Renal cortex interstitium (tissue), 15 donors: ENCODE measurements at places on chromosomes 1 and 21. TPM values are rescaled to one million over a fixed set of nuclear protein-coding genes. Genes with fewer than 3 reads are reported as not detected.
A peak's percentile ranks its signal among the peaks of the same experiment; 100 is the strongest.

GRCh38 chr1:28835237-28835650 lies 23.3 kb downstream of the OPRD1 start:
- DNase-seq: no peak

DNA sequence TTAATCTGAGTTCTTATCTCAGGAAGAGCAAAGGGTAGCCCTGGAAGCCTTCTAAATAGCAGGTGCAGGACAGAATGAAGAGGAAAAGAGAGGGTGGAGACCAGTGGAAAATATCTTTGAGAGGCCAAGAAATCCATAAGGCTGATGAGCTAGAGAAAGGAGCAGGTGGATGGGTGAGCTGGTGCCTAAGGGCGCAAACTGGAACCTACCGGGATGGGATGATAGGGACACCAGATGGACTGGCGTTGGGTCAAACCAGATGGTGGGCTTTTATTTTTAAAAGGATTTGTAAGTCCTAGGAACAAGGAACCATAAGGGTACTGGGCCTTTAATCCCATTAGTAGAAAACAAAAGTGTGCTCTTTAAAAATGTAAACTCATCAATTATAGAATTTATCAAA lies 59.7 kb downstream of the RGL1 start:
- no peak for DNase-seq

DNA sequence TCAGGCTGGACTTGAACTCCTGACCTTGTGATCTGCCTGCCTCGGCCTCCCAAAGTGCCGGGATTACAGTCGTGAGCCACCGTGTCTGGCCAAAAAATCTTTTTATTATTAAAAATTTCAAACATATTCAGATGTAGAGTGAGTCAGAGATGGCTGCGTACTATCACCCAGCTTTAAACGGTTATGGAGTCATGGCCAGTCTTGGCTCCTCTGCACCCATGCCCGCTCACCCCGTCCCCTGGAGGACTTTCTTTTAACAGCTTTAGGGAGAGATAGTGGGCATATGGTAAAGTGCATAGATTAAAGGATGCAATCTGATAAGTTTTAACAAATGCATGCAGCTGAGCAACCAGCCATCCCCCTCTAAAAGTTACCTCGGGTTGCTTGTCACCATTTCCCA lies 51.8 kb downstream of the TNFRSF8 start:
- no peak for DNase-seq

GRCh38 chr1:17347769-17348592 lies 24.0 kb upstream of the PADI6 start:
- no peak for DNase-seq

- DNase-seq: no peak
Observed at GRCh38 chr1:87362063-87362833, 33.6 kb downstream of the LMO4 start.

- DNase-seq: no peak
Observed at GRCh38 chr1:94602802-94603625, 61.5 kb upstream of the F3 start.

GRCh38 chr1:116374353-116375147 lies 1.5 kb downstream of the ATP1A1 start:
- no peak for DNase-seq

- no peak for DNase-seq
Observed at GRCh38 chr1:239493811-239494414, 107.5 kb downstream of the CHRM3 start.

MSH4 gene
- 0.42 TPM for polyA plus RNA-seq

DNA sequence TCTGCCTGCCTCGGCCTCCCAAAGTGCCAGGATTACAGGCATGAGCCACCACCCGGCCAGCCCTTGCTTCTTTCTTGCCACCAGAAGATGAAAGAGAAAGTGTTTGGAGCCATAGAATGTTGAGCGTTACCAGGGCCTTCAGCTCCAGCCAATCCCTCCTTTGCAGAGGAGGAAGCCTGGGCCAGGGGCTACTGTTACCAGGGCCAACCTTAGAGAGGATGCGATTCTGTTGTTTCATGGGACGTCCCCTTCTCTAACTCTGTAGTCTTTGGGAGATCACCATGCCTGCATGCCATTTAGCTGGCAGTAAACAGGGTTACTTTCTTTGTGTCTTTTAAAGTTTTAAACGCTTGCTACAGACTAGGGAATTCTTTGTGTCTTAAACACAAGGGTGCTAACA lies 45.8 kb downstream of the CLDN14 start:
- no peak for DNase-seq

- no peak for DNase-seq
Observed at GRCh38 chr1:6447016-6447817, 18.8 kb downstream of the TNFRSF25 start.

DNA sequence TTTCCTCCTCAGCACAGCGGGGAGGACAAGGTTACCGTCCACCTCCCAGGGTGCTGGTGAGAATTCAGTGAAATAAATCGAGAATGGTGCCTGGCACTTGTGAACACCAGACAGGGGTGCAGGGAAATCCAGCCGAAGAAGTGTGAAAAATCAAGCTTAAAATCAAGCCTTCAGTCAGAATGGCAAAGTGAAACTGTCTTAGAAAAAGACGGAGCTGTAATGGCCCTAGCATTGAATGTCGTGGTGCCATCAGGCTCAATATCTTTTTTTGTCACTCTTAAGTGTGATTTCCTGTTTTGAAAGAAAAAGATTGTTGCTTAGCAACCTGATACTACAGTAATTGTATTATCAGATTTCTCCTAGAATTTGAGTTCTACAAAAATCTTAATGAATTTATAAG lies 22.1 kb downstream of the EDARADD start:
- no peak for DNase-seq

DNA sequence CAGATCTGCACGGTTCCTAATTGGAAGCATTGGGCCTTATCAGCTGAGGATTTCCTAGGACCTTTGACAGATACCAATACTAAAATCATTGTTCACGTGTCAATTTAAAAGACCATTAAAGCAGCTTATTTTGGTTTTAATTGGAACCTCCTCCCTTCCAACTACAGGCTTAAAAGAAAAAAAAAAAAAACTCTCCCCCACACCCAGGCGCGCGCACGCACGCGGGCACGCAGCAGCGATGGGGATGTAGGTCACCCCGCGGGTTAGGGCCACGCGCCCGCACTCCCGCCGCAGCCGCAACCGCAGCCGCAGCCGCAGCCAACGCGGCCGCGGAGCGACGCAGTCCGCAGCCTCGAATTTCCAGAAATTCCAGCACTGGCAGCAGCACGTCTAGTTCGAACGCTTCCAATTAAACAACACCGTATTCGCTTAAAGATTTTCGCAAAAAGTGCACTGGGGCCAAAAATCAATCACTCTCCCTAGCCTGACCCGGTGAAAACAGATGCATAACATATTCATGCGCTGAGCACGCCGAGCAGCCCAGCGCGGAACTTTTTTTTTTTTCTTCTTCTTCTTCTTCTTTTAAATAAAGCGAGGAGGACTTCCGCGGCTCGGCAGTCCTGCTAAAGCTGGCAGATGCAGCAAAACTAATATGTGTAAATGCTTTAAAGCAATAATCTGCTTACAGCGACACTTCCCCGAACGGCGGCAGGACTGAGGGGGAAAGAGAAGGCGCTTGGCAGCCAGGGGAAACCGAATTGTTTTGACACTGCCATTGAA lies 13.3 kb upstream of the BARHL2 start:
- no peak for DNase-seq

DNA sequence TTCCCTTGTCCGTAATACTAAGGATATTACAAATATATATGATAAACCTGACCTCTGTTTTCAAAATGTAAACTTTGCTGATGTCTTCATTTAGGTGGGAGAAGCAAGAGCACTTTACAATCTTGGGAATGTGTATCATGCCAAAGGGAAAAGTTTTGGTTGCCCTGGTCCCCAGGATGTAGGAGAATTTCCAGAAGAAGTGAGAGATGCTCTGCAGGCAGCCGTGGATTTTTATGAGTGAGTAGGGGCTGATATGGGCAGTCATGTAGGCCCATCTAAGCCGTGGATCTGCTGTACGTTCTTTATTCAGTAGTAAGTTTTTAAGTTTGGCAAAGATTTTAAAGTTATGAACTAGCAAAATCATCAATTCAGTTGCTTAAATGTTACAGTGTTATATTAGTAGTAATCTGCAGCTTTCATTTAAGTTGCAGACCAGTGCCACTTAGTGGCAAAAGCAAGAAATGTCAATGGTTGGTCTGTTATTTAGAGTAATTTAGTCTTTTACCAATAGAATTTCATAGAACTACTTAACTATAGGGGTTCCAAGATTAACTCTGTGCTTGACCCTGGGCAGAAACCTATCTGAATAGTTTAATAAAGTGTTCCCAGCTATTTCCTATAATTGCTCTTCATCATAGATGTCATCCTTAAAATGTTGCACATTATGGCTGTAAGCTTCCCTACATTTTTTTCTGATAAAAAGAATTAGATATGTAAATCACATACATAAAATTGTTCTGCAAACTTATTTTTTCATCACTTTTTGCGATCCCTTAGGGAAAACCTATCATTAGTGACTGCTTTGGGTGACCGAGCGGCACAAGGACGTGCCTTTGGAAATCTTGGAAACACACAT lies 21.3 kb downstream of the GPSM2 start:
- DNase-seq: no peak

DNA sequence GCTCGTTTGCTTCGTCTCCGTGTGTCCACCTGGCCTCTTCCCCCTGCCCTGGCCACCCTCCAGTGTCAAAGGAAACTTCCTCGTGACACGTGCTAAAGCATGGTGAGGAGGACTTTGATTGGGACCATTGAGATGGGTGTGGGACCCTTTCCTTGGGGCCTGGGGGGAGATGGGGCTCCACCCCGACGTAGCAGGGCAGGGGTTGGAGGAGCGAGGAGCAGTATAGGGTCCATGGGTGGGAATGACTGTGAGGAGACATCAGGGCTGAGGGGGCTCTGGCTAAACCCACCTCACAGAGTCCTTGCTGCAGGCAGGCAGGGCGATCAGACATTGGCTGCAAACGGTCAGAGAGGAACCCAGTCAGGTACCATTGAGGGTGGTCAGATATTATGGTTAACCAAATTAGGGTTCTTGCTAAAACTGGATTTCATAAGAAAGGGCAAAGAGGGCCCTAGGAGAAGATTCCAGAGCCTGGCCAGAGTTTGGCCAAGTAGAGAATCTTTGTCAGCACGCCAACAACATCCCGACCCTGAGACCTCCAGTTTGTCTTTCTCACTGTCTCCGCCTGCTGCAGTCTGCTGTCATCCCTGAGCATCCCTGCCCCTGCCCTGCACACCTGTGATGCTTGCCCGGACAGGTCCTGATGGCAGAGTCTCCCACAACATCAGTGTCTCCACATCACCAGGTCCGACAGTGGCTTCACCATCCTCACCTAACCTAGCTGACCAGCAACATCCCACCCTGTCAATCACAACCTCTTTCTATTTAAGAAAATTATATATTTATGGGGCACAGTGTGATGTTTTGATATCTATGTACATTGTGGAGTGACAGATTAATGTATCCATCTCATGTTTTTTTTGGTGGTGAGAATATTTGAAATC lies 8.0 kb downstream of the RNF187 start:
- no peak for DNase-seq

GRCh38 chr21:45972716-45973474 lies 8.7 kb upstream of the COL6A1 start:
- peak; percentile 86 for DNase-seq

DNA sequence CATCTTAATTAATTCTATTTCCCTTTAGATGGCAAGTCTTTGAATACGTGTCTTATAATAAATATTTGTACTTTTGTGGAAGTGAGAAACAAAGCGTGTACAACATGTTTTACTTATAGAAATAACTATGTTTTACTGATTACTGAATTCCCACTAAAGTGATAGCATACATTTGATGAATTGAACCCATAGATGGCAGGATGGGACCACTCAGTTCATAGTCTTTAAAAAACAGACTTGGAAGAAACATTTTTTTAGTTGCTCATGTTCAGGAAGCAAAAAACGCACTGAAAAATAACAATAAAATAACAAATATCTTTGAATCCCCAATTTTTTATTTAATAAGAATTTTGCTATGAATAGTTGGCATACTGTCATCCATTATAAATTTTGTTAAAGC lies 507.1 kb upstream of the ZRANB2 start:
- DNase-seq: no peak

TNNI3K gene
- polyA plus RNA-seq: 1.5 TPM

- DNase-seq: no peak
Observed at GRCh38 chr1:113388017-113388620, 2.2 kb upstream of the MAGI3 start.

GRCh38 chr1:183019139-183019740 lies 4.0 kb upstream of the LAMC1 start:
- no peak for DNase-seq

POFUT2 gene
- polyA plus RNA-seq: 31.0 TPM

DNA sequence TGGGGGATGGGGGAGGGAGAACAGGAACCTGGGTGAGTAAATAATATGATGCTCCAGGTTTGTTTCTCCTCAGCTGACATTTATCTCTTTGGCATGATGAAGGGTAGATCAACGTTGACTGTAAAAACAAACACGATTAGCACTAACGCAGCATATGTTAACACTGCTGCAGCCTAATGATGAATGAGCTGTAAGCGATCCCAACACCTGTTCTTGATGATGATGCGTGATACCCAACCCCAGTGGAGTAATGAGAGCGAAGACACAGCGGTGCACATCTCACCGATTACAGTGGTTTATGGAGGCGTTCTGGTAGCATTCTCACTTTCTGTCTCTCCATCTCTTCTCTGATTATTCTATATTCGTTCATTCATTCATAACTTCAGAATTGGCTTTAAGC lies 640.4 kb downstream of the USP25 start:
- DNase-seq: no peak

RXRG gene
- polyA plus RNA-seq: 0.98 TPM

DNA sequence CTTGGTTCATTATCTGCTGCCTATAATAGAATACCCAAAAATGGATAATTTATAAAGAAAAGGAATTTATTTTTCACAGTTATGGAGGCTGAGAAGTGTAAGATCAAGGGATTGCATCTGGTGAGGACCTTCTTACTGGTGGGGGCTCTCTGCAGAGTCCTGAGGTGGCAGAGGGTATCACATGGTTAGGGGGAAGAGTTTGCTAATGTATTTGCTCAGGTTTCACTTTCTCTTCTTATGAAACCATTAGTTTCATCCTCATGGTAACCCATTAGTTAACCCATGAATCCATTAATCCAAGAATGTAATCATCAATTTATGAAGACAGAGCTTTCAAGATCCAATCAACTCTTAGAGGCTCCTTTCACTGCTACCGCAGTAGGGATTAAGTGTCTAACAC lies 120.6 kb downstream of the DNM3 start:
- DNase-seq: no peak

- no peak for DNase-seq
Observed at GRCh38 chr21:45306832-45307571, 19.3 kb upstream of the POFUT2 start.

- DNase-seq: no peak
Observed at GRCh38 chr1:30852026-30852425, 56.5 kb downstream of the SDC3 start.

KRTAP12-2 gene
- not detected for polyA plus RNA-seq

OR6K3 gene
- not detected for polyA plus RNA-seq

- DNase-seq: no peak
Observed at GRCh38 chr1:87284456-87285240, 44.0 kb upstream of the LMO4 start.

- DNase-seq: no peak
Observed at GRCh38 chr1:11330411-11330810, 57.4 kb downstream of the UBIAD1 start.

DNA sequence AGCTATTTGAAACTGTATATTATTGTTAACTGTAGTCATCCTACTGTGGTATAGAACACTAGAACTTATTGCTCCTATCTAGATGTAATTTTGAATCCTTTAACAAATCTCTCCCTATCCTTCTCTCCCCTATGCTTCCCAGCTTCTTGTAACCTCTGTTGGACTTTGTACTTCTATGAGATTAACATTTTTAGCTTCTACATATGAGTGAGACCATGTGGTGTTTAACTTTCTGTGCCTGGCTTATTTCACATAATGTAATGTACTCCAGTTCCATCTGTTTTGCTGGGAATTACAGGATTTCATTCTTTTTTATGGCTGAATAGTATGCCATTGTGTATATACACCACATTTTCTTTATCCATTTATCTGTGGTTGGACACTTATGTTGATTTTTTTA lies 64.5 kb upstream of the KIAA1614 start:
- DNase-seq: no peak
